ENCODE measurements at places on chromosomes 6 and 20.

- no peak for DNase-seq
Measured at GRCh38 chr20:51092338-51092737, 69.4 kb upstream of the KCNG1 start.

DNA sequence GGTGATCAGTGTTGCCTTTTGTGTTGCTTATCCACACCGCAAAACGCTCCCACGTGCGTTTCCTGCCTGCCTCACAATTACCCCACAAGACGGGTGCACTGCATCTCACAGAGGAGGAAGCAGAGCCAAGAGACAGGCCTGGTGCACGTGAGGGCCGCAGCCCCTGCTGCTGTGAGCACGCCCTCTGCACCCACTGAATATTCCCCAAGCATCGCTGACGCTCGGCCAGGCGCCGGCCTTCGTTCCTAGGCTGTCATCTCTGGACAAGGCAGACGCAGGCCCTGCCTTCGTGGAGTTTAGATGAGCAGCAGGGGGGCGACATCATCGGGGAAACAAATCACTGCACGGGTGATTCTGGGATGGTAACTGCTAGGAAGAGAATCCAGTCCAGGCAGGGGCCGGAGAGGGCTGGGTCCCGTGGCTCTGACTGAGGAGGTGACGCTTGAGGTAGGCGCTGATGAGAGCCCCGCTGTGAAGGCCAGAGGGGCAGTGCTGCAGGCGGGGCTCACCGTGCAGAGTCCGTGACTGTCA, 162.4 kb upstream of the QKI start:
- DNase-seq, result no peak

DNA sequence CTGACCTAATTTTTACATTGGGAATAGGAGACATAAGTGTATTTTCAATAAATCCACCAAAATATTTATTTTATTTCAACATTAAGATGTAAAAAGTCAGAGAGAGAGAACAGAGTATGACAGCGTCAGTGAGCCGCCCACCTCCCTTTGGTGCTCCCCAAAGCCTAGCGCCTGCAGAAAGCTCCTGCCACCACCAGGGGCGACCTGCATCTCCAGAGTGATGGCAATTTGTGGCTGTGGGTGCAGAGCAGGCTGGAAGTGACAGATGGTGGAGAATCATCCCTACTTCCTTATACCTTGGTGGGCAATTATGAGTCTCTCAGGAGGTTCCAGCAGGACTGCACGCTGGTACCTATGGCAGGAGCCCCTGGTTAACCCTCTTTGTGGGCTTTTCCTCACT, 87.3 kb downstream of the PTPRT start:
- no peak for DNase-seq

GRCh38 chr6:128696691-128697689, 176.6 kb upstream of the PTPRK start:
- no peak for DNase-seq

- no peak for DNase-seq
Measured at GRCh38 chr6:46940433-46941226, 18.9 kb upstream of the ADGRF5 start.

DNA sequence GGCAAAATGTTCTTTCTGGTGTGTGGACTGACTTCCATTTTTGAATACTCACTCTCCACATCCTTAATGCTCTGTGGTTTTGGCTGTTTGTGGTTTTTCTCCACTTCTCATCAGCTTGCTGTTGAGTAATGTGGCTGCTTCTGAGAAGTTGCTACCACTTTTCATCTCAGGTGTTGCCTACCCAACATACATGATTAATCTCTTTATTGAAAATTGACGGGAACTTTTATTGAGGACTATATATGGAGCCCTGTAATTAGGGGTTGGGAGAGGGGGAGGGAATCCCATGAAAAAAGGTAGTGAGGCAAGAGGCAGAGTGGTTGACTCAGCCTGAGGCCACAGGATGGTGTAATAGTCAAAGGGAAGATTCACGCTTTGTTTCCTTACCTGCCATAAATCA, 17.6 kb downstream of the IL22RA2 start:
- DNase-seq, result peak; percentile 57

DNA sequence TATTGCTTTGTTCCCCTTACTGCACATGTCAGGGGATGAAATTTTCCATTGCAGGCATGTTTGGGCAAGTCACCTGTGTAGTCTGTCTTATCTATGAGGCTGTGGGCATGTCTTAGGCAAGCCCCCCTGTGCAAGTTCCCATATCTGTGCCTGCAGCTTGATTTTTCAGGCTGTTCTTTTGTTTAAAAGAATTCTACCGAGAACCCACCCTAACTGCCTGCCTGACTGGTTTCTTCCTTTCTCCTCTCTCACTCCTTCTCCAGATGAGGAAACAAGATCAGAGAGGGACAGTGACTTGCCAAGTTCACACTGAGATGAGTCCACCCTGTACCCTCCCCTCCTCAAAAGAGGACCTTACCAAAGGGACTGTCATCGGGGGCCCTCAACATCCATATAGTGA, 11.0 kb downstream of the TREML2 start:
- DNase-seq, result no peak

- no peak for DNase-seq
Measured at GRCh38 chr20:63316502-63316921, 23.5 kb downstream of the COL20A1 start.

GRCh38 chr6:49030251-49031020, 432.6 kb downstream of the MMUT start:
- DNase-seq, result no peak

- DNase-seq, result no peak
Measured at GRCh38 chr20:16005021-16005914, 568.0 kb downstream of the KIF16B start.

- DNase-seq, result no peak
Measured at GRCh38 chr6:147625946-147626345, 117.5 kb downstream of the SAMD5 start.

GRCh38 chr6:143695969-143696663, 18.4 kb downstream of the PHACTR2 start:
- DNase-seq, result no peak

GRCh38 chr6:170265655-170266054, 25.2 kb downstream of the DLL1 start:
- DNase-seq, result no peak

DNA sequence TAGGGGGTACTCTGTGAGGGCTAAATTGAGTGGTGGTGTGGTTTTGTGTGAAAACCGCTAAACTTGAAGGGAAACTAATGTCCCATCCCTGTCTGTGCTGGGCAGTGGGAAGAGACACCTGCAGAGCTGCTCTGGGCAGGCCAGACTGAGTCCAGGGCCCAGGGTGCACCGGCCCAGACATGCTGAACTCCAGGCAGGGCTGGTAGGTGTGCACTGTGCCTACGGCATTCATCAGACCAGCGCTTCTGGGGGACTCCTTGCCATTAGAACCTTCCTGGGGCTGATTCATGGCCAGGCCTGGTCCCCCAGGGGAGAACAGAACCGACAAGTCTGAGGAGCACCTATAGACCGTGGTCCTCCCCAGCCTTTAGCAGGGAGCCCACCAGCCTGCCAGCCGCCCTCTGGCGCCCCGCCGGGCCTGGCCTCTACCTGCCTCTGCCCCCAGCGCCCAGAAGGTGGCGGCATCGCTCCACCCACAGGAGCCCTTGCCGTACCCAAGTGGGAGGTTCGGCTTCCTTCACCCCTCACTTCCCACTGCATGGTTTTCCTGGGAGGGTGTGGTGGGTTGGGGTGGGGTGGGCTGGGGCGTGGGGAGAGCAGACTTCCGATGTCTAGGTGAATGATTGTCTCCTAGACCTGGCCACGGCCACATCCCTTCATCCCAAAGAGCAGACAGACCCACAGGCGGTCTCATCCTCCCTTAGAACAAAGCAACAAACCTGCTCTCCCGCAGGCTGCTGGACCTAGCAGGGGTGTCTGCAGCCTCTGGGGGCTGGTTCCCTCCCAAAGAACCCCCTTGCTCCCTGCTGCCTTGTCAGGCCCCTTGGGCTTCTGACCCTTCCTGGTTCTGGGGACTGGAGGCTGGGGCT, 15.5 kb downstream of the CCDC167 start:
- DNase-seq, result peak; percentile 81

- no peak for DNase-seq
Measured at GRCh38 chr6:137848672-137849071, 18.4 kb upstream of the TNFAIP3 start.

GRCh38 chr20:23782366-23782983, 31.7 kb upstream of the CST1 start:
- DNase-seq, result no peak

DNA sequence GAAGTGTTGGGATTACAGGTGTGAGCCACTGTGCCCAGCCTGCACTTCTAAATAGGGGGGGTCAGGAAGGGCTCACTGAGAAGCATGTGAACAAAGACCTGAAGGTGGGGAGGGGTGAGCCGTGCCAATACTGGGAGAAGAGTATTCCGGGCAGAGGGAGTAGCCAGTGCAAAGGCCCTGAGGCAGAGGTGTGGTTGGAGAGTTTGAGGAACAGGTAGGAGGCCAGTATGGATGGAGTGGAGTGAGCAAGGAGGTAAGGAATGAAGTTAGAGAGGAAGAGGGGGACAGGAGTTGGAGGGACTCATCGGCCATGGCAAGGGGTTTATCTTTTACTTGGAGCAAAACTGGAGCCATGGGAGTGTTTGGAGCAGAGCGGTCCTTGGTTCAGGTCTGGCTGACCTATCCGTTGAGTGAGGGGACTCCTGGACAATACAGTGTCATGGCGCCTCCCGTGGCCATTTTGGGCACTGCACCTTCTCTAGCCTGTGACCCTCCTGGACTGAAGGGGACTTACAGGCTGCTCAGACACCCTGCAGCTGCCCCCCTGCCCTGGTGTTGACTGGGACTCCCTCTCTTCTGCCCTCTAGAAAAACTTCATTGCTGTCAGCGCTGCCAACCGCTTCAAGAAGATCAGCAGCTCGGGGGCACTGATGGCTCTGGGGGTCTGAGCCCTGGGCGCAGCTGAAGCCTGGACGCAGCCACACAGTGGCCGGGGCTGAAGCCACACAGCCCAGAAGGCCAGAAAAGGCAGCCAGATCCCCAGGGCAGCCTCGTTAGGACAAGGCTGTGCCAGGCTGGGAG, 12.1 kb downstream of the FOXS1 start:
- peak; percentile 53 for DNase-seq

DNA sequence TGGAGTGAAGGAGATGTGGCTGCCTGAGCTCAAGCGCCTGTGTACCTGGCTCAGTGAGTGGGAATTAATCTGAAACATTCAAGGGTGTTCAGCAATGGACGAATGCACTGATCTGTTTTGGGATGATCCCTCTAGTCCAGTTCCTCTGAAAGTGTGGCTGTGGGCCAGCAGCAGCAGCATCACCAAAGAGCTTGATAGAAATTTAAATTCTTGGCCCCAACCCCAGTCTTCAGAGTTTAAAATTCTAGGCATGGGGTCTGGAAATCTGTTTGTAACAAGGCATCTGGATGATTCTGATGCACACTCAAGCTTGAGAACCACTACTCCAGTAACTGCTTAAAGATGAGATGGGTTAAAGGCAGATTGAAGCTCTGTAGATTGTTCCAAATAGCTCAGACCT, 59.2 kb downstream of the STMND1 start:
- no peak for DNase-seq

DNA sequence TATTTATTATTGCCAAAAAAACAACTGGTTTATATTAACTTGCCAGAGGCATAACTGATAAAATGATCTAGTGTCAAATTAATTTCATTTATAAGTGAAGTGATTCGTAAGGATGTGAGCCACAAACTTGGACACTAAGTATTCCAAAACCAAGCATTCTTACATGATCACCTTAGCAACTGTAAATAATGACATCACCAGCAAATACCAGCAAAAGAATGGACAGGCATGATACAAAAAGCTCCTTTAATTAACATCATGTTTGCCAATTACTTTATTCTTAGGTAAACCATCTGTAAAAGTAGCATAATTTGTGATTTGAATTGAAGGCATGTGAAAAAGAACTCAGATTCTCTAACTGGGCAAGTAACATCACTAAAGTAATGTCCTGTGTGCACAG, 17.2 kb upstream of the FNDC1 start:
- DNase-seq, result no peak

- no peak for DNase-seq
Measured at GRCh38 chr20:9409352-9409751, 105.0 kb upstream of the LAMP5 start.

- DNase-seq, result no peak
Measured at GRCh38 chr6:152368751-152369624, 268.2 kb downstream of the SYNE1 start.

DNA sequence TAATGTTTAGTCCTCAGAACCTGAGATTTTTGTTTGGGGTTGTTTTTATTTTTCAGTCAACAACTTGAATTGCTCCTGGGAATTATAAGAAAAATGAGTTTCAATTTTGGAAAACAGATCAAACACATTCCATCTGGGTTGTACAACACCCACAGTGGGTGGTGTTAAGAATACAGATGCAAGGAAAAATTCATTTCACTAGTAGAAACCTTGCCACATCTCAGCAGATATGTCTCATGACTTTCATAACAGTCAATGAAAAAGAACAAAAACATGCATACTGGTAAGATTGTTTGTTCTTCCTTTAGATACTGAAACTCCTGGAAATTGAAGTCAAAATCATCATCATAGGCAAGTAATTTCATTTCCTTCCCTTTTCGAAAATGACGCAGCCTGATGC, 78.9 kb downstream of the MOXD1 start:
- DNase-seq, result no peak

GRCh38 chr6:91185072-91185471, 598.2 kb upstream of the MAP3K7 start:
- no peak for DNase-seq
